Tibial nerve (tissue), 4 donors: ENCODE measurements at places on chromosomes 3 and 15.

GRCh38 chr3:4147556-4148118 lies 155.5 kb upstream of the SETMAR start:
- DNase-seq: no peak

GRCh38 chr3:171846597-171846996 lies 3.4 kb downstream of the TMEM212 start:
- no peak for DNase-seq

DNA sequence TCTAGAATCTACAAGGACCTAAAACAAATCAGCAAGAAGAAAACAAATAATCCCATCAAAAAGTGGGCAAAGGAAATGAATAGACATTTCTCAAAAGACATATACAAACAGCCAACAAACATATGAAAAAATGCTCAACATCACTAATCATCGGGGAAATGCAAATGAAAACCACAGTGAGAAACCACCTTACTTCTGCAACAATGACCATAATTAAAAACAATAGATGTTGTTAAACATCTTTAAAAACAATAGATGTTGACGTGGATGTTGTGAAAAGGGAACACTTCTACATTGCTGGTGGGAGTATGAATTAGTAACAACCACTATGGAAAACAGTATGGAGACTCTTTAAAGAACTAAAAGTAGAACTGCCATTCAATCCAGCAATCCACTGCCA lies 96.2 kb downstream of the CBLB start:
- DNase-seq: no peak

DNA sequence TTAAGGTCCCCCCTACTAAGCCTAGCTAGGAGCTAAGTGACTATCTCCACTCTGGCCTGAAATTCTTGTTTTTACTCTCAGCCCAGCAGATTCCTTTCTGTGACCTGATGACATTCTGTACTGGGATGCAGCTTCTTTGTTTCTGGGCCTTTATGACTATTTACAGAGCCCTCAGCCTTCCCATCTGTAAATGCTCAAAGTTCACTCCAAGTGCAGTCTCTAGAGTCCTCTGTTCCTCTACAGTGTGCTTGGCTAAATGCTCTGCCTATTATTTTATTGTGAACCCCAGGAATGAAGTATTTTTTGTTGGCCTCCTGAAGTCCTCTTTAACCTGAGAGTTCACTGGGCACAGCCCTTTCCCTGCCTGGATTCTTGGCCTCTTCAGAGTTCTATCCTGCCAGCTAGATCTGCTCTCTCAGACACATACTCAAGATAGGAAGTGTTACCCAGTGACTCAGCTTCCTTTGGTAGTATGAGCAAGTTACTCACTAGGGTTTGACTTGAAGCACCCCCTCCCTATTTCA lies 278.1 kb upstream of the P2RY1 start:
- DNase-seq: no peak

- no peak for DNase-seq
Measured at GRCh38 chr15:34025252-34025651, 13.8 kb downstream of the AVEN start.

DNA sequence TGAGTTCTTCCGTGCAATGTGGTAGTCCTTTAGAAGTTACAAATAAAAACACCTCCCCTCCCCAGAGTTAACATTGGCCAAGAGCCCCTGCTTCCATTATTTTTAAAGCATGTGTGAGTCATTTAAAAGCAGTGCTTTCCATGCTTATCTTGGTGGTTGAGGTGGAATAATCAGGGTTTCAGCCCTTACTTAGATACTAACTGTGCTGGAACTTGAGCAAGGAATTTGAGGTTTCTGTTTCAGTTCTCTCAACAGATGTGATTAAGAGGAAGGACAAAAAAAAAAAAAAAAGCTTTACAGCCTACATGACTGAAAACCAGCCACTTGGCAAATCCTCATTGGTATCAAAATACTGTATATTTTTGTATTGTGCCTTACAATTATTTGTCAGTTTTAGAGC lies 64.5 kb downstream of the CGNL1 start:
- no peak for DNase-seq

DNA sequence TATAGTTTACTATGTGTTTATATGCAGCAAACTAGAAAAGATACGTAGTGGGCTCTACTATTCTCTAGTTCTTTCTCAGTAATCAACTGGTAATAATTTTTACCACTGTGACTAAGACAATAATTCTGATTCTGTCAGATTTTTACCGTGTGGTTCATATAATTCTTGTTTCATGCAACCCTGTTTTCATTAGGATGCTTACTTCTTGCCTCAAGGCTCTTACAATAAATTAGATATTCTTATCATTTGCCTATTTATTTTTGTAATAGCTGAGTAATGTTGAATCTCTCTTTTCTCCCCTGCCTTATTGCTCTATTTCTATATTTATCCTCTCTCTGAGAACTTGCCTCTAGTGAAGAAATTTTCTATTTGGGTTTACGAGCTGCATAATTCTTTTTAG lies 524.7 kb downstream of the NAALADL2 start:
- DNase-seq: no peak

GRCh38 chr3:69563981-69564380 lies 175.3 kb upstream of the MITF start:
- no peak for DNase-seq

GRCh38 chr3:188834349-188834748 lies 337.4 kb upstream of the TPRG1 start:
- DNase-seq: no peak

DNA sequence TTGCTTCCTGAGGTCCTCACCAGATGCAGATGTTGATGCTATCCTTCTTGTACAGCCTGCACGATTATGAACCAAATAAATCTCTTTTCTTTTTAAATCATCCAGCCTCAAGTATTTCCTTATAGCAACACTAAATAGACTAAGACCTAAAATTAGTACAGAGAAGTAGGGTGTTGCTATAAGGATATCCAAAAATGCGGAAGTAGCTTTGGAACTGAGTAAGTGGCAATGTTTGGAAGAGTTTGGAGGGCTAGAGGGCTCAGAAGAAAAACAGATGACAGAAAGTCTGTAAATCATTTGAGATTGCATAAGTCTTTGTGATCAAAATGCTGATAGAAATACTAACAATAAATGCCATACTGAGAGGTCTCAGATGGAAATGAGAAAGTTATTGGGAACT lies 894.9 kb downstream of the DIPK2A start:
- no peak for DNase-seq

GRCh38 chr3:126723801-126724200 lies 19.8 kb downstream of the CHCHD6 start:
- no peak for DNase-seq

DNA sequence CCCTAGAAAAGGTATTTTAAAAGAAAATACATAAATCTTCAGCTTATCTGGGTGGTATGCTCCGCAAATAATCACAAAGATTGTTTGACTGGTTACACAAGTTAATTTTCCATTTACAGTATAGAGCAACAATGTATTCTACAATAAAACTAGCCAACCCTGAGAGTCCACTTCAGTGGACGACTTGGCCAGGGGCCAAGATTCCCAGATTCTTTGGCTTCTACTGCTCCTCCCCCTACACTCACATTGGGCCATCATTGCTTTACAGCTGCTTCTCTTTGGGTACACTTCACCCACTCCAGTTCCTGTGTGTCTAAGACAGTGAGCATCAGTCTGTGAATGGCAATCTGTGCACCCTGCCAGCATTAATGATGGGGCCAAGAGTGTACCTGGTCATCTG lies 17.2 kb upstream of the PRICKLE2 start:
- DNase-seq: no peak

DNA sequence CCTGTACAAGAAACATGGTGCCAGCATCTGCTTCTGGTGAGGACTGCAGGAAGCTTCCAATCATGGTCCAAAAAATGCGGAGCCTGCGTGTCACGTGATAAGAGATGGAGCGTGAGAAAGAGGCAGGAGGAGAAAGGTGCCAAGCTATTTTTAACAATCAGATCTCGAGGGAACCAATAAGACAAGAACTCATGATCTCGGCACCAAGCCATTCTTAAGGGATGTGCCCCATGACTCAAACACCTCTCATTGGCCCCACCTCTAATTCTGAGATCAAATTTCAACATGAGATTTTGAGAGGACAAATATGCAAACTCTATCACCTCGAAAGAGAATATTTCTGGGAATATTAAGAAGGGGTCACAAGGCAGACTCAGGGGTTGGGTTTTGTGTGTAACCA lies 107.2 kb downstream of the PYDC2 start:
- no peak for DNase-seq

GRCh38 chr3:122067214-122067550 lies 12.0 kb downstream of the CD86 start:
- no peak for DNase-seq

- DNase-seq: no peak
Measured at GRCh38 chr15:83436513-83437158, 10.5 kb upstream of the SH3GL3 start.

GRCh38 chr3:148708409-148708808 lies 10.7 kb downstream of the AGTR1 start:
- DNase-seq: no peak

- no peak for DNase-seq
Measured at GRCh38 chr3:125119752-125120378, 64.1 kb upstream of the HEG1 start.

- DNase-seq: no peak
Measured at GRCh38 chr3:57730682-57731081, 25.4 kb upstream of the SLMAP start.

DNA sequence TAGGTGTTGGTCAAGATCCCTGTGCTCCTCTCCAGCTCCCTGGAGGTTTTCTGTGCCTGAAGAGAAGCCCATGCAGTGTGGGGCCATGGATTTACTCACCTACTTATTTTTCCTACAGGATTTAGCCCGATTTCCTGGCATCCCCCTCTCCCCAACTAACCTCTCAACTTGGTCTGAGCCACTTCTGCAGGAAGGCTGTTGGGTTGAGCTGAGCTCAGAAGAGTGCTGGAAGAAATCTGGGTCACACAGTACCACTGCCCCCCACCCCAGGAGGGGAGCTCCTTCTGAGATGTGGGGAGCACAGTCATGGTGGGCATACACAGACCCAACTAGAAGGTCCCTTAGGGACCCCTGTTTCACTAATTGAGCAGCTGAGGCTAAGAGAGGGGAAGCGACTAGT lies 34.4 kb upstream of the SLCO2A1 start:
- no peak for DNase-seq

GRCh38 chr3:72247645-72248388 lies 462.9 kb upstream of the PROK2 start:
- DNase-seq: no peak

DNA sequence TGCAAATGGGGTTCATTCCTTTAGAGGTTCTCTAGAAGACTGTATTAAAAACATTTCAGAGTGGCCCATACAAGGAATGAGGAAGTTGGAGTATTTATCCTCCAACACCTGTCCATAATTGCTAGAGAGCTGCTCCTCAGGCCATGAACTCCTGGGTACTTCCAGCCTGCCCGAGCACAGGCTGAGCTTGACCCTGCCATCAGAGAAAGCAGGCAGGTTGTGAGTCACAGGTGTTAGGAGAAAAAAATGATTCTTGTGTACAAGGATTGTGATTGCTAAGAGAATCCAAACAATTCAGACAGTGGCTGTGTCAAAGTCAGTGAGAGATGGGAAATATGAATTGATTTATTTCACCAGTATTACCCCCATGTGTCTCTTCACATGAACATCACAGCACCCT lies 156.8 kb upstream of the GADL1 start:
- DNase-seq: no peak

GRCh38 chr3:23402728-23403492 lies 199.8 kb downstream of the UBE2E2 start:
- DNase-seq: no peak

DNA sequence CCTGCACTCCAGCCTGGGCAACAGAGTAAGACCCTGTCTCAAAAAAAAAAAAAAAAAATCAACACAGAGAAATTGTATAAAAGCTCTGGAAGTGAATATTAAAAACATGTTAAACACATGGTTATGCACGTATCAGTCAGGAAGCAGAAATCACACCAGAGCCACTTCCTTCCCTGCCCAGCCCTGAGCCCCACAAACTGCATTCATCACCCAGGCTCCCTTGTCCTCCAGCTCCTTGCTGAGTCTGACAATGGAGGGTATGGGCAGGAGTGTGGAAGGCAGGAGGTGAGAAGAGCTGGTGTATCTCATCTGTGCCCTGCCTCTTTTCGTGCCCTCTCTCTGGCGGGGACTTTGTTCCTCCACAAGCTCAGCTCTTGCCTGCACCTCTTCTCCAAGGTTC lies 12.1 kb upstream of the LOXL1 start:
- DNase-seq: no peak

- no peak for DNase-seq
Measured at GRCh38 chr3:186646106-186646505, 5.9 kb downstream of the FETUB start.

DNA sequence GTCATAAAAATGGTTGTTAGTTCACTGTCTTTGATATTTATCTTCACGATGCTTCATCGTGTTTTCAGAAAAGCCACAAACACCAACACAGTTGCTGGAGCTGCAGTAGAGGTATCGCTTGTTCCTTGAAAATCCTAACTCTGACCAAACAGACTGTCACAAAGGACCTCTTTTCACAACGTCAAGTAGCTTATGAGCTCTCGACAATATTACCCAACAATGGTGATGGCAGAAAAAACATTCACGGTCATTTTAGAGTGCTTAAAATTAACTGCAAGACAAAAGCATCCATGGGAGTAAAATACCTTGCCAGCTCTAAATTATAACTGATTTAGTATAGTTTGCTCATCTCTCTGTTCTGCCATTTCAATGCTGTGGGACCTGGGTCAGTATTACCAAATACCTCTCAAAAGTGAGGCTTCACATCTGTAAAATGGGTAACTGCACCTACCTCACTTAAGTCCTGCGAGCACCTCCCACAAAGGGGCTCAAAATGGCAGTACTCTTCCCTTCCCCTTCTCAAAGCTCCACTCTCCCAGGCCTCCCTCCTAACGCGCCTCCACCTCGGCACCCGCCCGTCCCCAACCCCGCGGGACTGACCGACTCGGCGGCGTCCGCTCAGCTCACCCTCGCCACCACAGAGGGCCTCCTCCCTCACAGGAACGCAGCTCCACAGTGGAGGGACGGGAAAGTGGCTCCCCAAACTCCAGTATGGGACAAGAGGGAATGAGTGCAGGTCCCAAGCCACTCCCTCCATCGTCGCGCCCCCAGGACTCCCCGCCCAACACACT lies 546 bp downstream of the TRIM59 start:
- DNase-seq: no peak

DNA sequence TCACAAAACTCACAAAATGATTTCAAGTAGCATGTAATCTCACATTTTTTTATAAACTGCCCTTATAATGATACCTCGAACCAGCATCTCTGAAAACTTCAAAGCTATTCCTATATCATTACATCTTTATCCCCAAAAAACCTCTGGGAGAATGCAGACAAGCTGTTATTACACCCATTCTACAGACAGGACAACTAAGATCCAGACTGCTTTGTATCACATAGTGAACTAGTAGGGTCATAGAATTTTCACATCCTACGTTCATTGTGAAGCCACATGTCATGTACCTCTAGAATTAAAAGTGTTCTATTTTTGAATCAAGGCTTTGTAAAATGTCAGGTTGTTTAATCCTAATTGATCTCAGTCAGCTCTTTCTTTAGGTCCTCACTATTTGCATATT lies 98.7 kb upstream of the RAP2B start:
- DNase-seq: no peak

DNA sequence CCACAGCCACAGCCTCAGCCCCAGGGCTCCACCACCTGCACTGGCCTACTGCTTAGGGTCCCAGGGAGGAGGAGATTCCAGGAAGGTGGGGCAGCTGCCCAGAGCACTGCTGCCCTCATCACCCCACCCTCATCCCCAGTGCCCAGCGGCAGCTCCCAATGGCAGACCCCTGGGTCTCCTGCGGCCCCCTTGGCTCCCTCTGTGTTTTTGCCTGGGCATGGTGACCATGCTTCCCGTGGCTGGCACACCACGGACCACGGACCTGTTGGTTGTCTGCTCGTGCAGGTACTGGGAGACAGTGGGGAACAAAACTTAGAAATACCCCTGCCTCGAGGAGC lies 2.7 kb downstream of the CHST13 start:
- no peak for DNase-seq

GRCh38 chr3:88031642-88032077 lies 27.1 kb downstream of the CGGBP1 start:
- DNase-seq: no peak
